Activated CD8-positive, alpha-beta T cell treated with anti-CD3 and anti-CD28 coated beads for 36 hours (primary cell): ENCODE measurements at places on chromosomes 13 and 19. TPM values are rescaled to one million over a fixed set of nuclear protein-coding genes. Genes with fewer than 3 reads are reported as not detected.

The BRCA2 gene
- 27.2 TPM for total RNA-seq

The DUS3L gene
- total RNA-seq: 69.6 TPM

The NKG7 gene
- total RNA-seq: 258 TPM

The LNX2 gene
- 4.6 TPM for total RNA-seq

The THOP1 gene
- total RNA-seq: 157 TPM

The SBSN gene
- total RNA-seq: not detected

The RNF17 gene
- total RNA-seq: not detected

The FGF22 gene
- total RNA-seq: 0.16 TPM

DNA sequence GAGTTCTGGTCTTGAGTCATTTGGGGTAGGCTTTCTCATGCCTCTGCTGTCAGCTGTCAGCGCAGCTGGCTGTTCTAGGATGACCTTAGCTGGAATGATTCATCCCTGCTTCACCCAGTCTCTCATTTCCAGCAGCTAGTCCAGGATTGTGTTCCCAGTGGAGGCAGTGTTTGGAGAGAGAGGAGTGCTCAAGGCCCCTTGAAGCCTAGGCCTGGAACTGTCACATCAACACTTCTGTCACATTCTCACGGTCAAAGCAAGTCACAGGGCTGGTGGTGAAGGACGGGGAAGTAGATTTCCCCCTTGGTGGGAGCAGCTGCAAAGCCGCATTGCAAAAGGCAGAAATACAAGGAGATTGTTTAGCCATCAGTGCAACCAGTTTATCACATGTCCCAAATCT lies 15.2 kb downstream of the TPT1 start:
- no peak for DNase-seq

- DNase-seq: no peak
These were observed at the start of gene CCL25 for GRCh38 chr19:8052464-8052859. Gene CCL25, plus strand, starts transcription at chr19:8052760. Its CDS starts 290 bp downstream, at chr19:8053050.

DNA sequence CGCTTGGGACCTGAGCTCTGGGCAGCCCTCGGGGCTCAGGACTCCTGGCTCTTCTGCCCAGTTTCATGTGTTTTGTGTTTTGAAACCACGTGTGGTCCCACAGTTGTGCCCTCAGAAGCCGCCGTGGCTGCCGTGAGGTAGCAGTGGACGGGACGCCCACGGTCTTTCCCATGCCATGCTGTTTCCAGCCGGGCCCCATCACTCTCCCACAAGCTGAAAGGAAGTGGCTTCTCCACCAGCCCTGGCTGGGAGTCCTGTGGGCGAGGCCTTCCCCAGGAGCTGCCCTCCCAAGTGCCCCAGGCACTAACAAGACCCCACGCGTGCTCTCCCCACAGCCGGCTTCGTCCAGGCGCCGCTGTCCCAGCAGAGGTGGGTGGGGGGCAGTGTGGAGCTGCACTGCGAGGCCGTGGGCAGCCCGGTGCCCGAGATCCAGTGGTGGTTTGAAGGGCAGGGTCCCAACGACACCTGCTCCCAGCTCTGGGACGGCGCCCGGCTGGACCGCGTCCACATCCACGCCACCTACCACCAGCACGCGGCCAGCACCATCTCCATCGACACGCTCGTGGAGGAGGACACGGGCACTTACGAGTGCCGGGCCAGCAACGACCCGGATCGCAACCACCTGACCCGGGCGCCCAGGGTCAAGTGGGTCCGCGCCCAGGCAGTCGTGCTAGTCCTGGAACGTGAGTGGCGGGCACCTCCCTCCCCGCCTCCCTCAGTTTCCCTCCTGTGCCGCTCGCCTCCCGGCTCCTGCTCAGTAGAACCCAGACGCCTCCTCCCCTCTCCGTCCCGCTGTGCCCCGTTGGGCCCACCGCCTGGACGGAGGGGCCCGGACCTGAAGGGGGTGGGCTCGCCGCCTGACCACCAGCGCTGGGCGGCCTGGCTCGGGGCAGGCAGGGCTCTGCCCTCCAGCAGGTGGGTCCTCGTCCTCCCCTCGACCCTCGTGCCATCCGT lies 5.3 kb downstream of the BSG start:
- DNase-seq: no peak

DNA sequence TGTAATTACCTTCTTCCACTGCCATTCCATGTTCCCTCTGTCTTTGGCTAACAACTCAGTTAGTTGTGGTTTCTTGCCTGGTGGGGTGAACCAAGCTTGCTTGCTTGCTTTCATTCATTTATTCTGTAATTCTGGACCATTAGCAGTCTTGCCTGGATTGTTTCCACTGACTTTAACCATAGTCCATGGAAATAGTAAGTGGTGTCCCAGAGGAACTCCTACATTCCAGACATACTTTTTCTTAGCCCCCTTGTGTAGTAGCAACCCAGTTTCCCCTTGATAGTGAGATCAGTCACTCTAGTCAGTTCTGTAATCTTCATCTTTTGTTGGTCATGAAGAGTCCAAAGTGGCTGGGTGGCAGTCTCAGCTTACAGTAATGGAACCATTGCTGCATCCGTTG lies 23.2 kb downstream of the PDS5B start:
- DNase-seq: no peak

DNA sequence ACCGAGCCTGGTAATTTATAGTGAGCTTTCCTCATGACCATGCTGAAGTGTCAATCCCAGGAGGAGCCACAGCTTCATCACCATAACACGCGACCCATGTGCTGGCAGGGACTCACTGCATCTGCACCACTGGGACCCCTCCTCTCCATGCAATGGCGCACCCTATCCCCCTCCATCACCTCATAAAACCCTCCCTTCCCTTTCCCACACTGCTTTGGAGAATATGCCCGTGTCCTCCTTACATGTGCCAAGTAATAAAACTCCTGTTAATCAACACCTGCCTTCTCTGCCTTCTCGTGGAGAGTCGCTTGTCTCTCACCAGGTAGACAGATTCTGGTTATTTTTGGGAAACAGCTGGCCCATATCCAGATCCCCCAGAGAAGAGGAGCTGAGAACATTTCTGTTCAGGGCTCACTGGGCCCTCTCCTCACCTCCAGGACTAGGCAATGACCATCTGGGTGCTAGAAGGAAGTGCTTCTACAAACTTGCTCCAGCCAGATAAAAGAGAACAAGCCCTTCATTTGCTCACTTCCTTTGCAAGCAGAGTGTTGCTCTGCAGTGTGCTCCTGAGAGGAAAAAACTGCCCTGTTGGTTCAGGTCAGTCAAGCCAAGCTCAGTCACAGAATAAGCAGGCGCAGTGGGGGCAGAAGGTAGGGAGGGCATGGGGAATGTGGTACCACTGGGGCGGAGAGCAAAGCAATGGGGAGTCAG lies 894.3 kb downstream of the UQCRFS1 start:
- no peak for DNase-seq

DNA sequence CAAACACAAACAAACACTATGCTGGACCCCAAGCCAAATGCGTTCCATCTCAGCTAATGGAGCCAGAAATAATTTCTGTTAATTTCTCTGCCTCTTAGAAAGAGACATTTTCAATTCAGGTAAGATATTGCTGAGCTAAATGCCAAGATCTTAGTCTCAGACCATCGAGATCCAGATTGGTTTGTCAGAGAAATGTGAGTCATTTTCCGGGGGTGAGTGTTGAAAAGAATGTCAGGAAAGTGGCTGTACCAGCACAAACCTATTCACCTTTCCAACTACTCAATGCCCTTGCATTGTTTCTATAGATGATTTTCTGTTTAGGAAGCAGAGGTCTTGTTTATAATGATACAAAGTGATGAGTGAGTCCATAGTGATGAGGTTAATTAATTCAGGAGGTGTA lies 266.8 kb upstream of the TSHZ3 start:
- no peak for DNase-seq

- DNase-seq: no peak
These were observed 21.3 kb downstream of the IPO5 start for GRCh38 chr13:97974773-97975172.

- DNase-seq: peak; percentile 19
These were observed 682 bp upstream of the TEAD2 start for GRCh38 chr19:49362929-49363267.

DNA sequence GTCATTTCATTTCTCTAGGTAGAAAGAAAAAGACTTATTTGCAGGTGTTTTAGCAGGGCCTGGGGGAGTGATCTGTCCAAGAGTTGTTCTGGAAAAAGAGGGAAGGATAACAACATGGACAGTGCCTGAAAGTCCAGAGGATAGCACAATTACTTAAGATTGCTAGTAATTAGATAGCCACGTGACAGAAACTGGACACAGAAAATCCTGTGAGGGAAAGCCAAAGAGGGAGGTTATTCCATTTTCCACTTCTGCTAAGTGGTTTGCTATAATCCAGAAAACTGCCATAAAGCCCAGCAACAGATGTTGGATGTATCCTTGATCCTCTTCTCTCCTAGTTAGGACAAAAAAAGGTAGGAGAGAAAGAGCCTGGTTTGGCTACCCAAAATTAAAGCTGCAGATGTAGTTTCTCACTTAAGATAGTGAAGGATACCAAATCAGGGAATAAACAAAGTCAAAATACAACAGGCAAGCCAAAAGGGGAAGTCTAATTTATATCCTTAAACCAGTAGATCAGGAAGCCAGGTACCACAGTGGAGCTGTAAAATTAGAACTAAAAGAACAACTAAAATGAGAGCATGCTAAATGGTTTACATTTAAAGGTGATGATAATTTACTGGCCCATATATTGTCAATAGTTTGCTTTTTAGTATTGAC lies 140.2 kb downstream of the VWA8 start:
- DNase-seq: no peak

GRCh38 chr19:41957838-41958366 lies 1.2 kb downstream of the RABAC1 start:
- DNase-seq: peak; percentile 62

- peak; percentile 95 for DNase-seq
These were observed 23.5 kb downstream of the POU2F2 start for GRCh38 chr19:42108527-42109389.

GRCh38 chr13:37277007-37277406 lies 171.5 kb upstream of the CSNK1A1L start:
- no peak for DNase-seq
